CD4-positive, alpha-beta T cell treated with Interleukin-17A for 1 hour (primary cell): ENCODE measurements at places on chromosomes 7 and 10.

DNA sequence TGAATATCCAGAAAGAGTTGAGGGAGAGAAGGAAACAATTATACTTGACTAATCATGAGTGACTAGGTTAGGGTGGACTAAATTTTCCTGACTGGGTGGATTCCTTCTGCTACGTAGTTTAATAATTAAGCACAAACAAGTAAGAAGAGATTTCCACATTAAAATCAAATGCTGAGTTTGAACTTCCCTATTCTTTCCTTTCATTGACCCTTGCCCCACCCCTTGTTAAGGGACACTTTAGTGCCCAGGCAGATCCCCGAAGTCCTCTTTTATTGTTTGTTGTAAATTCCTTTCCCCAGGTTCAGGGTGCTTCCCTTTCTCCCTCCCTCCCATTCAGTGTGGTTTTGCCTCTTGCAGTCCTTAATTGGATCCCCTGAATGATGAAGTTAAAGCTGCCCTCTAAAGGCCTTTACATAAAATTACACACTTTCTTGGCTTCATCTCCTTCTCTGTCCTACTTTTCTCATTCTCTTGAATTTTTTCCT lies 8.8 kb upstream of the SPAM1 start:
- DNase-seq = no peak

GRCh38 chr7:38241071-38241470 lies 32.4 kb downstream of the TARP start:
- DNase-seq = no peak

GRCh38 chr7:24492576-24492975 lies 80.7 kb upstream of the PALS2 start:
- DNase-seq = no peak

GRCh38 chr10:122126763-122127659 lies 138.0 kb downstream of the TACC2 start:
- no peak for DNase-seq

DNA sequence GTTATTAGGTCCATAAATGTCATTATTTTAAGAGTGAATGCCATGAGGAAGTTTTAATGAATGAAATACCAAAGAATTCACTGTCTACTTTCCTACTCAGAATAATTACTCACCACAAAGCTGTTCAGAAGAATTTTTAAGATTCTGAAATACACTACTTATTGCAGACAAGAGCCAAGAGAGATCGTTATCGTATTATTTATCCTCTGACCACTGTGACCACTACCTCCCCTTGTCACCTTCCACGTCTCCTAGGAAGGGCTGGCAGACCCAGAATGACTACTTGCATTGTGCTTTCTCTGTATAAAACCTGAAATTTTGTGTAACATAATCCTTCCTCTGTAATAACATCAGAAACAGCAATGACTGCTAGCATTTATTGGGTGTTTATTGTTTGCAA lies 81.9 kb downstream of the ABCB5 start:
- DNase-seq = no peak

- DNase-seq = no peak
Observed at GRCh38 chr10:121216295-121216694, 365.1 kb downstream of the WDR11 start.

DNA sequence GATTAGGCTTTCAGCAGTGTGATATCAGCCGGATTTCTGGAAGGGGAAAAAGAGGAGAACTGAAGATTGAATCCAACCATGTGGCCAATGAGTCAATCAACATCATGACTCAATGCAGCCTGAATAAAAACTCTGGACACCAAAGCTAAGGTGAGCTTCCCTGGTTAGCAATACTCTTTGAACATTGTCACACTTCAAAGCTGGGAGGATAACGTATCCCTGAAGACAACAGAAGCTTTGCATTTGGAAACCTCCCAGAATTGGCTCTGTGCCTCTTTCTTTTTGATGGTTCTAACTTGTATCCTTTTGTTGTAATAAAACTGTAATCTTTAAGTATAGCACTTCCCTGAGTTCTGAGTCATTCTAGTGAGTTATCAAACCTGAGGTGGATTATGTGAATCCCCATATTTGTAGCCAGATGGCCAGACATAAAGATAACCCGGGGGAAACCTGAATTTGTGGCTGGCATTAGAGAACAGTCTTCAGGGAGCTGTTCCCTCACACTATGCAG lies 284.4 kb downstream of the IPMK start:
- no peak for DNase-seq

GRCh38 chr7:51187941-51188340 lies 128.7 kb downstream of the COBL start:
- no peak for DNase-seq

- DNase-seq = no peak
Observed at GRCh38 chr10:106519376-106520030, 645.0 kb downstream of the SORCS1 start.

- no peak for DNase-seq
Observed at GRCh38 chr10:77667426-77668324, 30.1 kb upstream of the KCNMA1 start.

DNA sequence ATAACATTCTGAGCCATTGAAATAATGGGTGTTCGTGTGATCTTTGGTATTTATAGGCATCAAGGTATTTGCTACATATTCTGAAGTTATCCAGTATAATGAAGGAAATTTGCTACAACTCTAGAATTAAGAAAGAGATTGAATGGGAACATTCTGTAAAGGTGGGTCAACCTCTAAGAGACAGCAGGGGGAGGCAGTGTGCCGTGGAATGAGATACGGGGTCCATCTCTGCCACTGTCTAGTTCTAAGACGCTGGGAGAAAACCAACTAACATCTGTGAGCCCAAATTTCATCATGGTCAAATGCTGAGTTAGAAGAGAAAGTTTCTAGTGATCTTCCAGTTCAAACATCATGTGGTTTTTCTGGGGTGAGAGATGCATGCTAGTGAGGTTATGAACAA lies 368.9 kb downstream of the SORCS1 start:
- no peak for DNase-seq

- DNase-seq = no peak
Observed at GRCh38 chr10:87753995-87754866, 63.8 kb downstream of the ATAD1 start.

GRCh38 chr10:61169294-61169693 lies 225.3 kb upstream of the RHOBTB1 start:
- DNase-seq = no peak

GRCh38 chr7:26549281-26549944 lies 257.8 kb downstream of the SNX10 start:
- DNase-seq = no peak

GRCh38 chr10:118307220-118307619 lies 34.9 kb downstream of the FAM204A start:
- DNase-seq = no peak

GRCh38 chr7:16189026-16189715 lies 232.2 kb downstream of the CRPPA start:
- DNase-seq = no peak

DNA sequence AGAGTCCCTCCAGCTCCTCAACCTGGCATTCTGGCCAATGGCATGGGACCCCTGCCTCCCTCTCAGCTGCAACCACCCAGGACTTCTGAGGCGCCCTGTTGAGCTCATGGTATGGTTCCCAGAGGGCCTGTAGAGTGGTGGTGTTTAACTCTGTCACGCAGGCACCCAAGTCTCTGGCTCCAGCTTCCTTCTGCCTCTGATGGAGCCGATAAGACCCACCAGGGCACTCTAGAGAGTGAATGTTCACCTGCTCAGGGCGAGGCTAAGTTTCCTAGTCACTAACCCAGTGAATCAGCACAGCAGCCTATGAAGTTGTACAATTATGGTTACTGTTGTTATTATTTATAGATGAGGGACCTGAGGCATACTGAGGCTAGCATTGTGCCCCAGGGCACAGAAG lies 120.4 kb downstream of the ZMIZ1 start:
- no peak for DNase-seq

- DNase-seq = no peak
Observed at GRCh38 chr7:121449329-121449728, 53.2 kb upstream of the FAM3C start.

GRCh38 chr10:34001087-34001580 lies 666.7 kb upstream of the NRP1 start:
- DNase-seq = no peak

GRCh38 chr10:115141254-115141653 lies 48.1 kb downstream of the ATRNL1 start:
- no peak for DNase-seq

DNA sequence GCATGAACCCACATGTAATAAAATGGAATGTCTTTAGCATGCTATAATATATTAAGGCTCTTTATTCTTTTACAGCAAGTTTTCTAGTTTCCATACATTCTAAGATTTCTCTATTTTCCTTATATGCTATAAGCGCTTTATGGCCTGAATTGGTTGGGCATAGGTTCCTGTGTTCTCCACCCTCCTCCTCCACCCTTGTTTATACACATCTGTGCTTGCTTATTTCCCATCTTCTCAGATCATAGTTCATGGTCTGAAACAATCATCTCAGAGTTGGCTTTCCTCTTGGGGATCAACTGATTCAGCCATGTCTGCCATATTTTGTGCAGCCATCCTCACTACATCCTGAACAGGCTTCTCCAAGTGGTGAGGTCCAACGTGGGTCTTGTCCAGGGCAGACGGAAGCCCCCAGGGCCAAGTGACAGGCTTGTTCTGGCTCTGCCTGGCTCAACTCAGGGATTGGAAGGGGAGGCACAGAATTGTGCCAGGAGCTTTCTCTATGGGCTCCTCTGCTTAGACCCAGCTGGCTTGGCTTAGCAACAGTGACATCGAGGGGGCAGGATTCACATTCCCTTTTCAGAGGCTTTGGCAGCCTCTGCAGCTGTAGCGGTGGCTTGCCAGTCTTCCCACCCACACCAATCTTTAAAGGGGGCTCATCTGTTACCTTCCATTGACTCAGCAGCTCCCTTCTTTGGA lies 327.3 kb downstream of the PTEN start:
- DNase-seq = no peak

DNA sequence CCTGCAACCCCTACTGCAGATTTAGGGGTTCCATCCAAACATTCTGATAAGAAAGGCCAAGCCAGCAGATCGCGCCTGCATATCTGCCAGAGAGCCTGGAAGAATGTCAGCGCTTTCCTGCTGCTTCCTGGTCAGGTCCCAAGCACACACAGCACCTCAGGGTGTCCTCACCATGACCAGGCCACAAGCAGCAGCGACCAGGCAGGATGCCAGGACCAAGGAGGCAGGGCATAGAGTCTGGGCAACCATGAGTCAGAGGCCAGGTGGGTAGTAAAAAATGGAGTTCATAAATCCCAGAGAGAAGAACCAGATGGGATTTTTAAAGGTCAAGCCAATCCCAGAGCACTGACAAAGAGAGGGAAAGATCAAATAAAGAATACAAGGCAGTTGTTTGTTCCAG lies 5.5 kb upstream of the FAM131B start:
- no peak for DNase-seq

DNA sequence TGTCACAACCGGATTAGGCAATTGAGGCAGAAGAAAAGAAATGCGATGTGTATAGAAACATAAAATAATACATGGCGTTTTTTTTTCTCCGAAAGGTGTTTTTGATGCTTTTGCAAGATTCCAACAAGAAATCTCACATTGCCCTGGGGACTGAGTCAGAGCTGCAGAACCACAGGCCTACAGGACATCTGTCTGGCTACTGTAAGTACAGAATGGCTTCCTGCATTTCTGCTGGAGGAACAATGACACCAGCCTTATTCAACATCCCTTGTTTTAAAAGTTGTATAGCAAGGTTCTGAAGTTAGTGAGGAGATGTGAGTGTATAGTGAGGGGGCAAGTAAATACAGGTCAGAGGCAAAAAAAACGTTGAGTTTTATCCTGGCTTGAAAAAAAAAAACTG lies 256.4 kb downstream of the ABCA13 start:
- no peak for DNase-seq

- DNase-seq = no peak
Observed at GRCh38 chr7:104149822-104150221, 58.0 kb downstream of the ORC5 start.

DNA sequence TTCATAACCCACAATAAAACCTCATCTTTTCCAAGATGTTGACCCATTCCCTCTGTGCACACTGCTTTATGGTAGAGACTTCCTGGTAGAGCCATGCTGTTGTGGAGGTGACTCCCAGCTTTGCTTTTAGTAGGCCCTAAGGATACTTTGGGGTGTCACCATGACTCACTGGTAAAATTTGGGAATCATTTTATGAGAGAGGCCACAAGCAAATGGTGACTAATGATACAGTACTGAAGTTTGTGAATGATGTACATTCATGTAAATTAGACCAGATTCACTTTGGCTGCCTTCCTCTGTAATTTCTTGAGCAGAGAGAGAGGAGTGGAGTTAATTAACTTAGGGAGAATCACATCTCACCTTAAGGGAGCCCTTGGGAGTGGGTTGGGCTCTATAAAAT lies 686.5 kb downstream of the LRMDA start:
- DNase-seq = no peak

DNA sequence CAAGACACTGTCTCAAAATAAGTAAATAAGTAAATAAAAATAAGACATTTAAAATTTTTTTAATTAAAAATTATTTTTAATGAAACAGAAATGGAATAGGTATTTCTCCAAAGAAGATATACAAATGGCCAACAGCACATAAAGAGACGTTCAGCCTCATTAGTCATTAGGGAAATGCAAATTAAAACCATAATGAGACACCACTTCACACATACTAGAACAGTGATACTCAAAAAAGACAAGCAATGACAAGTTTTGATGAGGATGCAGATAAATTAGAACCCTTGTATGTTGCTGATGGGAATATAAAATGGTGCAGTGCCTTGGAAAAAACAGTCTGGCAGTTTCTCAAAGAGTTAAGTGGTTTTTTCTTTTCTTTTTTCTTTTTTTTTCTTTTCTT lies 26.5 kb upstream of the C10orf67 start:
- DNase-seq = no peak

DNA sequence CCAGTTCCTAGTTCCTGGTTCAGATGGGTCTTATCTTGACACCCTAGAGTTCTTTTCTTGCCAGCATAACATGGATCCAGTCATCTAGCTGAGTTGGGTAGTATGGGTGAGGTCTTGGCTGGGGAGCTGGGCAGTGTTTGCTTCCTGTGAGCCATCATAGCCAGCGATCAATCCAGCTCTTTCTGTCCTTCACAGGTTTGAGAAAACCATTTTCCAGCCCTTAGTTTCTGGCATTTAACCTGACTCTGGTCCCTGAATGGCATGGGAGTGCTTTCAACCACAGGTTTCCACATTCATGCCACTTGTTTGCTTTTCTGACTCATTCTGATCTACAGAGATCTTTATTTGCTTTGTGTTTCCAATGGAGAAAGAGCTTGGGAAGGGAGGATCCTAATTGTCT lies 8.6 kb downstream of the SLC13A1 start:
- no peak for DNase-seq

DNA sequence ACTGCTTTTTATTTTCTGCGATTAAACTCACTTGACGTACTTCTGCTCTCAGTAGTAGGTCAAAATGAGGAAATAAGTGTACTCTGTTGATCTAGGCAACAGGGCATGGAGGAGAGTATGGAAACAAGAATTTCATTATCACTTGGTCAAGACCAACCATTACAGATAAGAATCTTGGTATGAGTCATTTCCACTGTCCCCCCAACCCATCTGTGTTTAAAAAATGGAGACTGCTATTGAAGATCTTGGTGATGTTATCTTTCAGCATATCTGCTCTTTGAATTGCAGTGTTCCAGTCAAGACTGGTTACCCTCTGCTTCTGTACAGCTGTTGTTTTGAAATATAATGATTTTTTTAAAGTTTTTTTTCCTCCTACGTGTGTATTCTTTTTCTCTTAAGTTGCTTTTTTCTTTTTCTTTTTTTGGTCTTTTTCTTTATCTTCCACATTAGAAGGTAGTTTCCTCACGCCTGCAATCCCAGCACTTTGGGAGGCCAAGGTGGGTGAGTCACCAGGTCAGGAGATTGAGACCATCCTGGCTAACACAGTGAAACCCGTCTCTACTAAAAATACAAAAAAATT lies 11.7 kb downstream of the STAM start:
- peak; percentile 56 for DNase-seq
